ENCODE measurements at places on chromosomes 7 and 10.

DNA sequence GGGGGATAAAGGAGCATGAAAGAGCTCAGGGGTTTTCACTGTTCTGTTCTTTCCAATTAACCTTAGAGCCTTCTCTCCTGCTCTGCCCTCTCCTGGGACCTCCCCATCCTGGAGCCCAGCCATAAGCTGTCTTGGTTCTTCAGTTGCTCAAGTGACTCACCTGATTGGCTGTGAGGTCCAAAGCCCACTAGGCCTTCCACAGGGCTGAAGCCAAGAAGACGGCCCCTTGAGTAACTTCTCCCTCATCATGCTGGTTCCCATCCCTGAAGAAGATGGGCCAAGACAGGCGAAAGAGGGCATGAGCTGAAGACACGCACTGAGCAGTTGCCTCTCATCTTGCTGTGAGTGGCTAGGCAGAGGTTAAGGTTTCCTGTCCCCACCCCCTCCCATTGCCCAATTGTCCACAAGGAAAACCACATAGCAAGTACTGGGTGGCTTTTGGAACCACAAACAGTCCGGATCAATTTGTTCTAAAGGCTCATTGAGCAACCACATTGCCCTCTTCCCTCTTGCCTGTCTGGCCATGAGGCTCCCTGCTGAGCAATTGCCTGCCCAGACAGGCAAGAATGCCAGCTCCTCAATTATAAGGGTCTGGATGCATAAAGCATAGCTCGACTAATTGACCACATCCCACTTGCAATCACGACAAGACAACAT is 43.9 kb upstream of the GPAM start:
- DNase-seq, result no peak

DNA sequence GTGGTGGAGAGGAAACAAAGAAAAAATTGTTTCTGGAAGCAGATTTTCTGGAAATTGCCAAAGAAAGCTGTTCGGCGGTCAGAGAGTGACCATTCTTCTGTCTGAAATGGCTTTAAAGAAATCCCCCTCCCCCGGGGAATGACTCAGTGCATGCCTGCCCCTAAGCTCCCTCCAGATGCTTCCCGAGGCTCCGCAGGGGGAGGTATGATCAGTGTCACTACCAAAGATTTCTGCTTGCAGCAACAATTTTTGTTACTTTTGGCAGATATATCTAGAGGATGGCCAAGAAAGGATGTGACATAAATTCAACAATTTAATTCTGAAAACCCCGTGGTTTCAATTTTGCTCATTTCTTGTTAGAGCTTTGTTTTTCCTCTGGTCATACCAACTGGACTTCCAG is 163.9 kb downstream of the JCAD start:
- DNase-seq, result no peak

- DNase-seq, result no peak
Observed at GRCh38 chr7:101899616-101900015, 82.2 kb downstream of the CUX1 start.

DNA sequence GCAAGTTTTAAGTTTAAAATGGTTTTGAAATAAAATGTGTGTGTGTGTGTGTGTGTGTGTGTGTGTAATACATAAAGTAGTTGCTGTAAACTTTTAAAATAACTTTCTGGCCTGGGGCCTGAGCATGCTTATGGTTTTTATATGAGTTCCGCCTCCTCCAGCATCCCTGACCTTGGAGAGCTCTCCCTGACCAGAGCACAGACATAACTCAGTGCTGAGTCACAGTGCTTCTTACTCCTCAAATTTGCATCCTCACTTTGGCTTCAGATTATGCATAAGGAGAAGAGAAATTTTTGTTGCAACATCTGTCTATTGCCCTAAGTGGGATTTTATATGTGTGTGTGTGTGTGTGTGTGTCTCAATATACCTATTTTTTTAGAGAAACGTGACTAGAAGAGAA is 200.8 kb downstream of the ELMO1 start:
- DNase-seq, result no peak

- DNase-seq, result no peak
Observed at GRCh38 chr10:124381011-124381611, 37.6 kb downstream of the OAT start.

GRCh38 chr10:58384544-58384998 is 639 bp upstream of the TFAM start:
- DNase-seq, result no peak

- no peak for DNase-seq
Observed at GRCh38 chr7:780081-780480, 52.2 kb upstream of the SUN1 start.

- DNase-seq, result no peak
Observed at GRCh38 chr10:28951484-28951883, 274.2 kb downstream of the BAMBI start.

DNA sequence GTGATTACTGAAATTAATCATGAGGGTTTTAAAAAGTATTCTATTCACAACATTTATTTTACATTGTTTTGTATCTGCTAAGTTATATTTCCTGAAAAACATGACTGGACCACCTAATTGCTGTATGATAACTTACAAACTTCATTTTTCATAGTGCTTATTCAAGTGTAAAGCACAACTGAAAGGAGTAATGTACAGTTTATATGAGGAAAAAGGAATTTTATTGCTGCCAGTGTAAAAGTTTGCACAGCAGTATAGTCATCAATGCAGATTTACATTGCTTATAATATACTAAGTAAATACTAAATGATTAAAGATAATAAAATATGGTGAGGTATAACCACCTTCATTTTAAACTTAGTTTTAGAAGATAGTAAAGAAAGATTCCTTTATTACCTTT is 4.0 kb downstream of the PTEN start:
- no peak for DNase-seq

DNA sequence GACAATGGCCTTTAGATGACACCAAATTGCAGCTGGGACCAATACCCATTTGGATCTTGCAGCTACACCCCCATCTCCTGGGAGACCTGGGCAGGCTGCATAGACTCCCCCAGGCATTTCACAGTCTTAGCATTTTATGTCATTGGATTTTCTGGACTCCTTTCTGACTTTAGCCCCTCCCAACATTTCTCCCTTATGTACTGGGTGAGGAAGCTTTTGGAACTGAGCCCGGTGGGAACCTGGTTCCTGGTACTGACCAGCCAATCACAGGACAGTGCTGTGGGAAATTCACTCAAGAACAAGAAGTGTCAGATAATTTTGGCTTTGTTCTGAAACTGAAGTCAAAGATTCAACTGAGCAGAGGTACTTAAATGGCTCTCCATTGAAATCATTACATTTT is 177.7 kb downstream of the ACTR3B start:
- DNase-seq, result no peak

GRCh38 chr7:117176206-117176605 is 146.7 kb downstream of the WNT2 start:
- DNase-seq, result no peak

- DNase-seq, result no peak
Observed at GRCh38 chr10:27723436-27723835, 22.2 kb downstream of the MKX start.

DNA sequence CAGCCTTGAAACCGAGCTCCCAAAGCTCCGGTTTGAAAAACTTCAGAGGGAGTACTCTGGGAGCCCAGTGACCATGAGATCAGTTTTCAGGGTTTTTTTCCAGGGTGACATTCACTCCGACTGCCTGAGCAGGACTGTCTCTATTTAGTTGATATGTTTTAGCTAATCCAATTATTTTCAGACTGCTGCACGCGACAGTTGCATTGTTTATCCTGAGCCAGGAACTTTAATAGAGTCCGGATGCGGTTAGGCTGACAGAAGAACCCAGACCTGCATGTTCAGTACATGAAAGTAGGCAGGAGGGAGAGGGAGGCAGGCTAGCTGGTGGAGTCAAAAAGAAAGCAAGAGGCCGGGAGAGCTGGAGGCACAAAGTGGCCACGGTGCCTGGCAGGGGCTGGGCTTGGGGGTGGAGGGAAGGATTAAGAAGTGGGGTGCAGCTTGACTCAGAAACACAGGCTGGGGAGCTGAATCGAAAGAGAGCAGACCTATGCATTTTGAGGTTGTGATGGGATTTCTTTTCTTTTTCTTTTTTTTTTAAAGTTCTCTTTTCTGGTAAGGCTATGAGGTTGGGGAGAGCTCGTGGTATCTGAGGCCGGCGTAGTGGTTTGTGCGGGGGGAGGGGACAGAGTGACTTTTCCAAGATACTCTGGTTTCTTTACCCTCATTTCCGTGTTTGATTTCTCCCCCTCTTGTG is 5.7 kb downstream of the GATA3 start:
- no peak for DNase-seq

DNA sequence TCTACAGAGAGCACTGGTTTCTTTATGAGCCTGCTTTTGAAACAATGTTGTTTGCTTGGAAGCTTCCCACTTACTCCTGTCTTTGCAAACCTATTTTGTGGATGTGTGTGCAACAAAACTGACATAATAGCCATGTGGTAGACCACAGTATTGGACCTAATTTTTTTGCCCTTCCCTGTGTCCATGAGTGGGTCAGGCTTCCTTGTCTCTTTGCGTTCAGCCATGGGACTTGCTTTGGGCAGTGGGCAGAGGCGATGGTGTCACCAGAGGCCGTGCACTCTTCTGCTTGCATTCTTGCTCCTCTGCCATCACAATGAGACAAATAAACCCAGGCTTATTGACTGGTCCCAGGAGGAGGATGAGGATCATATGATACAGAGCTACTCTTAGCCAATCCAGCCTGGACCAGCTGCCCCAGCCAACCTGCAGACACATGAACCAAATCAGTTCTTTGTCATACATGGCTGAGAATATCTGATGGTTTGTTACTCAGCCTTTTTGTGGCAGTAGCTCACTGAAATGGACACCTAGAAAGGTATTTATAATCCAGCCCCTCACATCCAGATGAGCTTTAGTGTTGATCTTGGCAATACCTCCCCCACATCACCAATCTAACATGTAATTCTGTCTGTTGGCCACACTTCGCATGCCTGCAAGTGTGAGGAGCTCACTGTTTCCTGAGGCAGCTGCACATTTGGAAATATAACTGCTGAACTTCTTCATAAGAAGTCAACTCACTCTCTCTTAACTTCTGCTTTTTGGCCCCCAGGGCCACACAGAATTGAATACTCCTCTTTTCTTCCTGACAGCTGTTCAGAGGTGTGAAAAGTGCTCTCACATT is 427.8 kb upstream of the ZMIZ1 start:
- DNase-seq, result no peak

- no peak for DNase-seq
Observed at GRCh38 chr7:8305104-8305503, 43.1 kb upstream of the ICA1 start.

DNA sequence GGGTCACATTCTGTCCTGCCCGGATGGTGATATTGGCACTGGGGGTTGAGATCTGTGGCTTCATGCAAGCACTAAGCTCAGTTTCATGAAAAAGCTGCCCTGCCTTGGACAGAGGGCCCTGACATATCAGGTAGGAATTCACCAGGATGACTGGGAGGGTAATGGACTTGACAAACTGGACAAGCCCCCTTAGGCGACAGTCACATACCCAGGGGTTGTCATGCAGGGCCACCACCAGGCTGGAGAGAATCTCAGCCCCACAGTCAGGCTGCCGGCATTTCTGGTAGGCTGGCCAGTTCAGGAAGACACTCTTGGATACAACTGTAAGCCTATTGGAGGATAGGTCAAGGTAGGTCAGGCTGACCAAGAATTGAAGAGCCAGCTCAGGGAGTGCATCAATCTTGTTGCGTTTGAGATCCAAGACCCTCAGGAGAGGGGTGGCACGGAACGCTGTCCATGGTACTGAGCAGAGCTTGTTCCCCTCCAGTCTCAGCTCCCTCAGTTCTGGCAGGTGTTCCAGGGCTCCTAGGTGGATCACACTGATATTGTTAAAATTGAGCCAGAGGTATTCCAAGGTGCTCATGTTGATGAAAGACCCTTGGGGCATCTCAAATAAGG is 824 bp downstream of the LRIT2 start:
- DNase-seq, result no peak

DNA sequence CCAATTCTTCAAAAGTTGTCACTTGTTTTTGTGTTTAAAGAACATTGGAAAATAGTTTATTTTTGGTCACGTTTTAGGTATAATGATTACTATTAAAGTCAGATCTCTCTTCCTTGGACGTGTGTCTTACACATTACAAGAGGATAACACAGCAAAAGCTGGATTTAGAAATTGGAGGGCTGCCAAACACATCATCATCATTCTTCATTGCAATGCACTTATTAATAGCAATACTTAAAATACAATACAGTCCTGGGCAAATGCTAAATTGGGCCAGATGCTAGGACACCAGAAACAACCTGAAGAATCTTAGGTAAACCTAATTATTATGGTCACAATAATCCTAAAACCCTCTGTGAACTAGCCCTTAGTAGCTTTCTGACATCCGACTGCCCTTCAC is 303.6 kb downstream of the DGKB start:
- no peak for DNase-seq

DNA sequence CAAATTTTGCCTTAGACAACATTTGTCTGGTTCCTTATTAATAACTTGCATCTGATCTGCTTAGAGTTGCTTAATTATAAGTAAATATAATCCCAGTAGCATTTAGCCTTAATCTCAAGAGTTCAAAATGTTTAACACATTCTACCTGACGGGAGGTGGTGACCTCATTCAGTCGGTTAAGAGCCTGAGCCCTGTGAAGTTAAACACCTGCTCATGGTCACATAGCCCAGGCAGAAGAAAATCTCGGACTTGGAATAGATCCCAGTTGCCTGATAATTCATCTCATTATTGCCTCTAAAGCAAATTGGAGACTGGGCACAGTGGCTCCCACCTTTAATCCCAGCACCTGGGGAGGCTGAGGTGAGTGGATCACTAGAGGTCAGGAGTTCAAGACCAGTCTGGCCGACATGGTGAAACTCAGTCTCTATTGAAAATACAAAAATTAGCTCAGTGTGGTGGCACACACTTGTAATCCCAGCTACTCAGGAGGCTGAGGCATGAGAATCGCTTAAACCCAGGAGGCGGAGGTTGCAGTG is 18.6 kb upstream of the ASCC1 start:
- DNase-seq, result no peak

DNA sequence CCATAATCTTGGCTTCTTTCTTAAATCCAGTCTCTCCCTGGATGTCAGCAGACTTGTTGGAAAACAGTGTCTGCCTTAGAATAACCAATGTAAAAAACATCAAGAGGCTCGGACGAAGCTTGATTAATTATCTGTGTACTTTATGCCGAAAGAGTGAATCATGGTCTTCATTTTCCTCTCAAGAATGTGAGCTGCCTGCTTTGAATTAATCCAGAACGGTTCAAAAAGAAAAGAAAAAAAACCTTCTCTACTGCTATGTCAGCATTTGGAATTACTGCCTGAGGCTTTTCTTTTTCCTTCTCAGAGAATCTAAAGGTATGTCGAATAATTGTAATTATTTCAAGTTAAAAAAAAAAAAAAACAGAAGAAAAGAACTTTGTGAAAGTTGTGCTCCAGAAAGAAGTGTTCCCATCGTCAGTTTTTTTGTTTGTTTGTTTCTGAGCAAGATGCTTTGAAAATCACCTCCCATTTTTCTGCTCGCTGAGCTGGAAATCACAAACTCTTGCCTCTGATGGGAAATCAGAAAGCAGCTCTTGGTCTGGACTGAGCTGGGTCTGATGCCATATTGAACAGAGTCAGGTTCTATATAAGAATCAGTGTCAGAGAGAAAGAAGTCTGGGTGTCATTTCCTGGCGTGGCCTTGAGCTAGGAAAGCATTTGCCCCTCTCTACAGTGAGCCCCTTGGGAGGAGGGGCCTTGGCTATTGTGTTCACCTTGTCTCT is 20.2 kb downstream of the PLPP4 start:
- DNase-seq, result no peak

GRCh38 chr7:153470004-153470671 is 582.1 kb upstream of the DPP6 start:
- DNase-seq, result no peak

All from NCI-H460 (cell line).